ENCODE measurements at places on chromosomes 7 and 10.

DNA sequence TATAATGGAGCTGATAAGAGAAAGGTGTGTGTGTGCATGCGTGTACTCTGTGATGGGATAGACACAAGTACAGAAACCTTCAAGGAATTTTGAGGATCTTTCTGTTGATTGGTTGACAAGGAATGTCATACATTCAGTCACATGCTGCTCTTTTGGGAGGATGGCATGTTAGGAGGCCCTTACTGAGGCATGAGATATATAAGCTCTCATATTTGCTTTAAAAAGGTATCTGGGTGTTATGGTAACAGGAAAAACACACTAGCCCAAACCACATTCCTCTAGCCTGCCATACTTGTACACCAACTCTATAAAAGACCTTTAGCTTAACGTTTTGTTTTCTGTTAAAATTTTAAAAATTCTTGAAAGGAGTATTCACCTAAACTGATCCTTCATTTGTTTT is 72.5 kb upstream of the EGFR start:
- DNase-seq = no peak

GRCh38 chr10:125123476-125124114 is 36.8 kb downstream of the CTBP2 start:
- no peak for DNase-seq

- no peak for DNase-seq
These were observed 187.6 kb upstream of the KLF14 start for GRCh38 chr7:130921391-130922180.

DNA sequence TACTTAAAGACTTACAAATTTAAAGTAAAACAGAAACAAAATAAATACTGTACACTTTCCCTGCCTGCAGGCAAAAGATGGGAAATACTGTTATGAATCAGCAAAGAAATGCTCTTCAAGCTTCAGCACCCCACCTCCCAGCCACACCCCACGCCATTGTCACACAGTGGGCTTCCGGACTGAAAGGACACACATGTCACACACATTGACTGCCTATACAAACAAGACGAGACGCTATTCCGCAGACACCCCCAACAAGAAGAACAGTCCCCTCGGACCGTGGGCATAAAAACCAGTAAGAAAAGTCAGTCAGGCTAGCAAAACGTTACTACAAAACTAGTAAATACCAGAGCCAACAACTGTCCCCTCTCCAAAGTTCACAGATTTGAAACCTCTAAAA is 22.2 kb upstream of the PARP12 start:
- DNase-seq = peak; percentile 27

DNA sequence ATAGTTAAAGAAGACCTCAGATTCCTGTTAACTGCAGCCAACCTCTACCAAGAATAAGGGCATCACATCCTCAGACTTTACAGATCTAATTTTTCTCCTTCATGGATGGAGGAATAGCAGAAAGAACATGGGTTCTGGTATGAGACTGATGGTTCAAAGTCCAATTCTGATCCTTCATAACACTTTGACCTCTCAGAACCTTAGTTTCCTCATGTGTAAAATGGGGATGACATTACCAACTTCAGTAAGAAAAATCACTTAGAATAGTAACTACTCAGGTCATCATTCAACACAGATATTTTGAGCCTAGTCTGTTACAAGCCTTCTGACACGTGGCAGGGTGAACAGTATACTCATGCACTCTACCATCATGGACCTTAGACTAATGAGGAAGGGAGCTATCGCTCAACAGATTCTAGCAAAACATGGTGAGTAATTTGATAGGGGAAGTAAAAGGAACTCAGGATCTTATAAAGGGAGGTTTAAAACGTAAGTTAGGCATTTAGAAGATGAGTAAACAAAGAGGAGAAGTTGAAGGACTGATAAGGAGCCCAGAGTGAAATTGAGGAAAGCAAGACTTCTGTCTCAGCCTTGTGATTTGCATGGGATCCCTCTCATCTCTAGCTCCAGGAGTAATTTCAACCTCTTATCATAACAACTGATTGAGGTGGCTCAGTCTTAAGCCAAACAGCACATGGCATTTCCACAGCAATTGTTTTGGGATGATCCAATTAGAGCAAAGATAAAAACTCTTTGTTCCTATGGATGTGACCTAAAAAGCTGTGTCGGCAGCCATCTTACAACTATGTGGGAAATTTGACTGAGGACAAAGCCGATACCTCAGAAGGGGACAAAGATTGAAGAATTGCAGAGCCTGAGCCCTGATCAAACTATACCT is 69.2 kb upstream of the TCF7L2 start:
- DNase-seq = no peak

- no peak for DNase-seq
These were observed 78.4 kb upstream of the FAM133B start for GRCh38 chr7:92668564-92668963.

DNA sequence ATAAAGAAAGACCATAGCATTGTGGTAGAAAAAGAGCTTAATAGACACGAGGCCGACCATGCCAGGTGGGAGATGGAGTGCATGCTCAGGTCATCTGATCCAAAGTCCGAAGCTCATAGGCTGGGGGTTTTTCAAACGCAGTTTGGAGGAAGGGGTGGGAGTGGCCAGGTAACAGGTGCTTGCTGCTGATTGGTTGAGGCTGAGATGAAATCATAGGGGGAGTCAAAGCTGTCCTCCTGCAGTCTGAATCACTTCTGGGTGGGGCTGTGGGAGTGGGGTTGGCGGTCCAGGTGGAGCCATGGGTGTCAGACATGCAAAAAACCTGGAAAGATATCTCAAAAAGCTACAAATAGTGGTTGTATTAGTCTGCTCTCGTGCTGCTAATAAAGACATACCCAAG is 2.8 kb upstream of the ERCC6 start:
- no peak for DNase-seq

- DNase-seq = no peak
These were observed 45.4 kb downstream of the TMEM168 start for GRCh38 chr7:112744818-112745217.

DNA sequence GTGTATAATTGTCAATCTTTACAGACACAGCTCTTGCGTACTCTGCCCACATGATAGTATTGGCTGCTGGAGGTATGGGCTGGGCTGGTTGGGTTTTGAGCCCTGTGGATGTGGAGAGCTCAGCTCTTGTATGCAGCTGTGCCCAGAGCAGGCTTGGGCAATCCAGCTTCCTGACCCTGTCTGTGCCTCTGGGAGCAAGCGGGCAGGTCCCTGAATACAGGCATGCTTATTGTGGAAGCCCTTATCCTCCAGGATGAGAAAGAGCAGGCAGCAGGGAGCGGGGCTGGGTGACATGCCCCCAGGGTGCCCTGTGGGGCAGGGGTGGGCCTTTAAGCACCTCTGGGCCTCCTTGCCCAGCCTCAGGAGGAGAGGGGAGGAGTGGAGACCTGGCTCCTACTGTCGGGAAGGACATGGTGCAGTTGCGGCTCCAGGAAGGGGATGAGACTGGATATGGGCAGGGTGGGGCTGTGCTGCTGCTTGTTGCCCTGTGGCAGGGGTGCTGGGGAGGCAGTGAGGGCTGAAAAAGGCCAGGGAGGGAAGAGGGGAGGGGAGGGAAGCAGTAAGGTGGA is 32.7 kb upstream of the SH2D4B start:
- no peak for DNase-seq

- no peak for DNase-seq
These were observed 123.3 kb downstream of the SLIT1 start for GRCh38 chr10:97062456-97062855.

DNA sequence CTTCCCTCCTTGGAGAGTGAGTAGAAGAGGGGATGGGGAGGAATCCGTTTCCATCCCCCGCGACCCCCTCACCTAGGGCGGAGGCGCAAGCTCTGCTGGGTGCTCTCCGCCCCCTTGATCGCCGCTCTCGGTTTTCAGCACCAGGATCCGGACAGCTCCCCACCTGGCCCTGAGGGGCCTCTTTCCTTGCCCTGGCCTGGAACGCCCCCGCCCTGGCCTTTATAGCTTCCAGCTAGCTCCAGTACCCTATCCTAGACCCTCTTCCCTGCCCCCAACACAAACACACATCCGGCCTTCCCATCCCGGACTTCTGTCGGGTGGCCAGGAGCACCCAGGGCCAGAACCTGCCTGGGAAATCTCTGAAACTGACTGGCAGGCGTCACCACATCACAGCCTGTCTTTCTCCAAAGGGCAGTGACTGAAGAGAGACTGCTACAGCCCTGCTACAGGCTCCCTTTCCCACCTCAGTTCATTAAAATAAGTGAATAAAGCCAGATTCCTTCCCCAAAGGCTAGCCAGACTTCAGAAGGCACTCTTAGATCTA is 72.3 kb upstream of the LEP start:
- DNase-seq = no peak

- DNase-seq = no peak
These were observed 32.7 kb downstream of the DPY19L1 start for GRCh38 chr7:35004531-35005095.

DNA sequence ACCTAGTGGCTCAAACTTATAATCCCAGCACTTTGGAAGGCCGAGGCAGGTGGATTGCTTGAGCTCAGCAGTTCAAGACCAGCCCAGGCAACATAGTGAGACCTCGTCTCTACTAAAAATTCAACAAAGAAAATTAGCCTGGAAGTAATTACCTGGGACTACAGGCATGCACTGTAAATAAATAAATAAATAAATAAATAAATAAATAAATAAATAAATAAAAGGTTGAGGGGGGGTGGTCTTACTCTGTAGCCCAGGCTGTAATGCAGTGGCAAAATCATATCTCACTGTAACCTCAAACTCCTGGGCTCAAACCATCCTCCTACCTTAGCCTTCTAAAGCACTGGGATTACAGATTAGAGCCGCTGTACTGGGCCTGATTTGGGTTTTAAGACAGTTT is 50.5 kb downstream of the RALA start:
- DNase-seq = no peak

DNA sequence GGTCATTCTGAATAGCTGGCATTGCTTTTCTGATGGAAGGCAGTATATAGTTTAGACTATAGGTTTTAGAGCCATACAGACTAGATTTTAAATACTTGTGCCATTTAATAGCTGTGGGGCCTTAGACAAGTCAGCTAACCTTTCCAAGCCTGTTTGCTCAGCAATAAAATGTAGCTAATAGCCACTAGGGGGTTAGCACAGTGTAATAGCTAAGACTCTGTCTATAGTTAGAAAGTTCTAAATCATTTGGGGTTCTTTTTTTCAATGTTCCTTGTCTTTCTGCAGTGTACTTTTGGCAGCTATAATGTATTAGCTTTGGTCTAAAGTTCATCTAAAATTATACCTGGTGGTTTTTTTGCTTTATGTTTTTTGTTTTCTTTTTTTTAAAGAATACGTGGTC is 7.5 kb upstream of the KIFBP start:
- DNase-seq = no peak

DNA sequence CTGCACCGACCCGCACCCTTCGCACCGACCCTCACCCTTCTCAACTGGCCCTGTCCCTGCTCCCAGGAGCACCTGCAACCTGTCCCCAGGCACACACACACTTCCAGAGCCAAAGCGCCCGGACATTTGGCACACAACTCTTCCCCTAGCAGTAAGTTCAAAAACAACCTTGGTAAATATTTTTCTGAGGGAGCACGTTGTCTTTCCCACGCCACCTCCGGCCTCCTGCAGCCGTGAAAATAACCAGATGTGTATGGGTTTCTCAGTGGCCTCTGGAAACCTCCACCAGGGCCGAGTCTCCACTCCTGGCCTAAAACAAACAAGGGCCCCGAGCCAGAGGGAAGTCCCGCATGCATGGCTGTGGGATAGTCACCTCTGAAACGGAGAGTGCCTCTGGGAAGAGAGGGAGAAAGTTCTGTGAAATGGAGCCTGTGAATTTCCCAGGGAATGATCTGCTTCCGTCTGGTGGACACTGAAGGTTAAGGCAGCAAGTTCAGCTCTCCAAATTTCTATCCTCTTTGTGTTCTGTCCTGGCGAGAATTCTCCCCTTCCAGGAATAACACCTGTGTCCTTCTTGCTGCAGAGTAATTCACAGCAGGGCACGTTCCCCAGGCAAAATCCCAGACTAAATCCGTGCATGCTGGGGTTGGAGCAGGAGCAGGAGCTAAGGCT is 15.8 kb downstream of the PODXL start:
- no peak for DNase-seq

DNA sequence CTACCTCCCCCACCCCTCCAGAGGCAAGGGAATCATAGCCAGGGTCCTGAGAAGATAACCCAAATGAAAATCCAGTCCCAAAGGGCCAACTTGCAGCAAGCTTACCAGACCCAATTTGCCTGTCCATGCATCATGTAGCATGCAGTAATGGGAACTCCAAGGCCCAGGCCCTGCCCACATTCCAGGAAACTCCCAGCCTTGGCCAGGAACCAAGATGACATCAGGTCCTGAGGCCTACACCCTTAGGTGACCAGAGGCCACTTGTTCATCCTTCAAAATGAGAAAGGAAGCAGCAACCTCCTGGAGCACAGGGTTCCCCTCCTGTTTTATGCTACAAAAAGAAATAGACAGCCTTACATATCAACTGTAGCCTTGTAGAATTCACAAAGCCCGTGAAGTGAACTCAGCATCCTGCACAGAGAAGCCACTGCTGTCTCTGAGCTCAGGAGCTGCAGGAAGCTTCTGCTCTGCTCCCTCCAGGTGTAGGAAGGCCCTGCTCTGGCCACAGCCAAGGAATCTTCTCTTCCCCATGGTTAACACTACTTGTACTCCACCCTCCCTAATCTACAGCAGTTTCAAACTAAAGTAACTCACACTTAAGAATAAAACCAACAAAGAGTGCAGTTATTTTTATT is 30.3 kb upstream of the GRB10 start:
- DNase-seq = no peak

GRCh38 chr10:77664696-77665095 is 27.1 kb upstream of the KCNMA1 start:
- no peak for DNase-seq

GRCh38 chr7:121049897-121050296 is 61.4 kb downstream of the CPED1 start:
- no peak for DNase-seq

DNA sequence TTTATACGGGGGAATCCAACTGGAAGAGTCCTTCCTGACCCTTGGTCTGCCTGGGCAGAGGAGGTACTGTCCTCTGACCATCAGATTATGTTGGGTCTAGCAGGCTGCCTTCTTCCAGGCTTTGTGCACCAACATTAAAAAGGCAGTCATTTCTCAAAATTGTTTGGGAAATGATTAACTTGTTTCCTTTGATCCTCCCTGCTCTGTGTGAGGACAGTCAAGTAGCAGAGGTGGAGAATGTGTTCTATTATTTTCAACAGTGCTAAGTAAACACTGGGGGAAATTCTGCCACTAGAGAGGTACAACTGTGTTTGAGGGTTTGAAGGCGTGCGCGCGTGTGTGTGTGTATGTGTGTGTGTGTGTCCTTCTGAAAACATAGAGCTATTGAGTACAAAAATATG is 20.6 kb downstream of the ACSL5 start:
- no peak for DNase-seq

GRCh38 chr10:114691442-114691941 is 33.4 kb upstream of the ABLIM1 start:
- no peak for DNase-seq

DNA sequence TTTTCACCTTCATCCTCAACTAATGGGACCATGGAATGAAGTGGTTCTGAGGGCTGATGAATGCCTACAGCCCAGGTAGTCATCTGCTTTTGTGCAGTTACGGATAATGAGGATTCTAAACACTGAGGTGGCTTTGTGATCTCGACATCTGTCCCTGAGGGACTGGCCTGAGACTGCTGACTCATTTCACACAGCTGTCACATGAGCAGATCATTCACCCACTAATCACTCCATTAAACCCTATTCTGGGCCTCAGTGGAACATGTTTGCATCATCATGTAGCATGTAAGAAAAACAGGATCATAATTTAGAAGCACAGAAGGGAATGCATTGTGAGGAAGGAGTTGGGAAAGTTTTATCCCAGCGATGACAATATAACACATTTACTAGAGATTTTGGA is 79.4 kb upstream of the FEZF1 start:
- no peak for DNase-seq

GRCh38 chr7:4154882-4155535 is 527.1 kb upstream of the FOXK1 start:
- no peak for DNase-seq
